ENCODE measurements at places on chromosomes 5 and 9.

GRCh38 chr9:121253162-121253561, 14.8 kb upstream of the GSN start:
- no peak for DNase-seq

DNA sequence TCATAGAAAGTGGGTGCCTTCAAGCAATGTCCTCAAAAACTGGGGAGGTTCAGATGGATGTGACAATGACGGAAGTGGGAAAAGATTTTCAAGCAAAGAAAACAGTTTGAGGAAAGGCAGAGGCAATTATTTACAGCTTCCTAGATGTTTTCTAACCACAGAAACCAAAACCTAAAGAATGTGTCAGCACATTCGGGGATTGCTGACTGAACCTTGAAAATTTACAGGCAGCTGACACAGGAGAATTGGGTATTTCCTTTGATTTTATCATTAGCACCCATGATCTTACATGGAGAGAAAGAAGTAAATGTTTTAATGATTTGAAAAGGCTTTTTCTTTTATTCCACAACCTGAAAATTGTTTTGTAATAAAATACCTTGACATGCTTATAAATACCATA, 369.0 kb downstream of the ACTL7B start:
- no peak for DNase-seq

- peak; percentile 16 for DNase-seq
Measured at GRCh38 chr5:107067395-107067794, 603.3 kb downstream of the EFNA5 start.

GRCh38 chr9:75715360-75715759, 175.1 kb upstream of the PCSK5 start:
- DNase-seq, result no peak

GRCh38 chr5:137582218-137582617, 83.1 kb upstream of the SPOCK1 start:
- no peak for DNase-seq

GRCh38 chr5:125914471-125914870, 508.7 kb upstream of the GRAMD2B start:
- DNase-seq, result no peak

- no peak for DNase-seq
Measured at GRCh38 chr5:122398016-122398415, 86.0 kb downstream of the SNCAIP start.

DNA sequence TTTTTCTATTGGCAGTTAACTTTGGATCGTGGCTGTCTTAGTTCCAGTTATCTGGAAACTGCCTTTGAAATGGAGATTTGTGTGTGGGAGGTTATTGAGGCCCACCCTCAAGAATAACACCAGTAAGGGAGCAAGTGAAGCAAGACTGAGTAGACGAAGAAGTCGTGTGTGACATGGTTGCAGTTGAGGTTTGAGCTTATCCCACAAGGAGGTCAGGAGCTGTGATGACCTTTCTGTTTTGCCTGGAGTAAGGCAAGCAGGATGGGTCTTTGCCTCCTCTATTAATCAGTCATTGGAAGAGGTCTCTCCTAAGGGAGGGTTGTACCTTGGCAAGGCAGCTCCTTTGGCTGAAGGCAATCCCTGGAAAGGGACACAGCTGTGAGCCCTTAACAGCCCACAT, 49.6 kb upstream of the CTXN3 start:
- DNase-seq, result no peak

DNA sequence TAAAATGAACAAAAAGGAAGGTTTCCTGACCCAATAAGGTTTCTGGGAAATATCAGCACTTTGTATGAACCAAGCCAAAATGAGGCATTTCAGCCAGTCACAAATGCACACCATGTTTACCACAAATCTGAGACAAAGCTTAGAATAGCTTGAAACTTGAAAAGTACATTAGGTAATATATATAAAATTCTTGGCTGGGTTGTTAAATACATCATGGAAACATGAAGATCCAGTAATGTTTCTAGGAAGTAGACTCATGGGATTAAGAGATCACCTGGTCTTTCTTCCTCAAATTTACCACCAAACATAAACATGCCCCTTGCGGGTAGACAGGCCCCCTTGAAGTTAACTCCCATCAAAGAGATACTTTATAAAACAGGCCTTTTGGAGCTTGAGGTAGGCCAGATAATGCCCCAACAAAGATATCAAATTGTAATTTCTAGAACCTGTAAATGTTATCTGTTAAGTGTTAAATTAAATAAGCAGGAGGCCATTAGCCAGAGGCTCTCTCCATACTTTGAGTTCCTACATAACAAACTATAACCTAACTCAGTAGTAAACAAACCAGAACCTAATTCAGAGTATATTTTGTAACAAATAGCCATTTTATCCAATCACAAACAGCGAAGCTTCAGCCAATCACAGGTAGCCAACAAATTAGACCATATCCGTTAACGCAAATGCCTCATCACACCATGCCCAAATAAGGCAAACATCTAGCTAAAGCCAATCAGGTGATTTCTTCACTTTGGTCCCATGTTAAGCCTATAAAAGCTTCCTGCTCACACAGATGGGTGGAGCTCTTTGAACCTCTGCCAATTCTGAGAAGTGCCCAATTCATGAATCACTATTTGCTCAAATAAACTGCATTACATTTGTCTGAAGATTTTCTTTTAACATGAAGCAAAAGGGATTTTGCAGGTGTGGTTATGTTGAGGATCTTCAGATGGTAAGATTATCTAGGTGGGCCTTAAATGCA, 127.9 kb upstream of the TARS1 start:
- peak; percentile 72 for DNase-seq

DNA sequence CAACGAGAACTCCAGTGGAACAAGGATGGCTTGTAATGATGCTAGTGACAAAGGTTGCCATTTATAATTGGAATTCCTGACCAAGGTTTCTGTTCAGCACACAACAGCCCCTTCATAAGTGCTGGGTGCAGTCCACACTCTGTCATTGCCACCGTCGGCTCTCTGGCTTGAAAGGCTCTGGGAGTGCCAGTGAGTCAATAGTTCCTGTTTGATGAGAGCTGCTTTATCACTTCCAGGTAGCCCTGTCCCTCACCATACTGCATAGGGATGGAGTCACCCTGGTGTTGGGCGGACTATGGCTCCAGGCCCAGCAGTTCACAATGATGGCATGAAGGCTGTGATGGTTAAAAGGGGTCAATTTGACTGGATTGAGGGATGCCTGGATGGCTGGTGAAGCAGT, 34.6 kb upstream of the SEMA4D start:
- no peak for DNase-seq

DNA sequence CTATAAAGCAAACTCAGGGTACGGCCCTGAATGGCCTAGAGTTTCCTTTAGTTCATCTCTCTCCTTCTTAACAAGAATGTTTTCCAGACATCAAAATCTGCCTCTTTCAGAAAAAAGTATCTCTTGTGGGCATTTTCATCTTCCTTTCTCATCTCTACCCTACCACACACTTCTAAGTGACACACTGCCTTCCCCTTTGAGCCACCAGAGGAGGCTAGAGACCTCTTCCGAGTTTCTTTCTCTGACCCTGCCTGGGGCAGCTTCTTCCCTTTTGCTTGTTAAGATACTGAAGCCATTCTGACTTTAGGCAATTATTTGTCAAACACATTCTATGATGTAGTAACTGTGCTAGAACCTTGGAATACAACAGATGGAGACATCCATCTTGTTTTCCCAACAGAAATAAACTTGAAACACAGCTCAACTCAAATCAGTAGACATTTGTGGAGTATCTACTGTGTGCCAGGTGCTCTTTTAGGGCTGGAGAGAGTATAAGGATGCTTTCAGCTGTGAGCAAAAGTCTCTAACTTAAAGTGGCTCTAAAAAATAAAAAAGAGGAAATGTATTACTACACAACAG, 8.6 kb upstream of the SV2C start:
- DNase-seq, result no peak

GRCh38 chr5:66206465-66206864, 62.4 kb downstream of the SREK1 start:
- DNase-seq, result no peak

GRCh38 chr5:134101686-134102439, 12.6 kb upstream of the TCF7 start:
- DNase-seq, result peak; percentile 58

GRCh38 chr9:83986765-83987401, 6.3 kb downstream of the RMI1 start:
- DNase-seq, result no peak

DNA sequence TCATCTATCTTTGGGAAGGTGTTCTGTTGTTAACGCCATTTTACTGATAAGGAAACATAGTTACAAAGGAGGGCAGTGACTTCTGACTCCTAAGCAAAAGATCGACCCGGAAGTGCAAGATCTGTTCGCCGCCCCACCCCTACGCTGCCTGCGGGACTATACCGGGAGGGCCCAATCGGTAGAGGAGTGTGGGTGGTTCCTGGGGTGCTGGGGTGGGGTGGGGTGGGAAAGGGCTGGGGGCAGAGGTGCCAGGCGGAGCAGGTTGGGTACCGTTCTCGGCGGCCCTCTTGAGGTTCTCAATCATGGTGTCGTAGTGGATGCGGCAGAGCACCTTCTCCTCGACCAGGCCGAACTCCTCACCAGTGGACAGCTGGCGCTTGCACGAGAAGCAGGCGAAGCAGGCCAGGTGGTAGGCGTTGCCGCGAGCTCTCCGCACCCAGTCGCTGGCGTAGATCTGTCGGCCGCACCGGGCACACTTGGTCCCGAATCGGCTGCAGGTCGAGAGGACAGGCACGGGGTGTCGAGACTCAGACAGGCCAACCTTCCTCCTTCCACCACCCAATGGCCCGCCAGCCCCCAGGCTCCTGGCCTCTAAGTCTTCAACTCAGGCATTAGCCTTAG, 11.8 kb downstream of the LHX6 start:
- no peak for DNase-seq

DNA sequence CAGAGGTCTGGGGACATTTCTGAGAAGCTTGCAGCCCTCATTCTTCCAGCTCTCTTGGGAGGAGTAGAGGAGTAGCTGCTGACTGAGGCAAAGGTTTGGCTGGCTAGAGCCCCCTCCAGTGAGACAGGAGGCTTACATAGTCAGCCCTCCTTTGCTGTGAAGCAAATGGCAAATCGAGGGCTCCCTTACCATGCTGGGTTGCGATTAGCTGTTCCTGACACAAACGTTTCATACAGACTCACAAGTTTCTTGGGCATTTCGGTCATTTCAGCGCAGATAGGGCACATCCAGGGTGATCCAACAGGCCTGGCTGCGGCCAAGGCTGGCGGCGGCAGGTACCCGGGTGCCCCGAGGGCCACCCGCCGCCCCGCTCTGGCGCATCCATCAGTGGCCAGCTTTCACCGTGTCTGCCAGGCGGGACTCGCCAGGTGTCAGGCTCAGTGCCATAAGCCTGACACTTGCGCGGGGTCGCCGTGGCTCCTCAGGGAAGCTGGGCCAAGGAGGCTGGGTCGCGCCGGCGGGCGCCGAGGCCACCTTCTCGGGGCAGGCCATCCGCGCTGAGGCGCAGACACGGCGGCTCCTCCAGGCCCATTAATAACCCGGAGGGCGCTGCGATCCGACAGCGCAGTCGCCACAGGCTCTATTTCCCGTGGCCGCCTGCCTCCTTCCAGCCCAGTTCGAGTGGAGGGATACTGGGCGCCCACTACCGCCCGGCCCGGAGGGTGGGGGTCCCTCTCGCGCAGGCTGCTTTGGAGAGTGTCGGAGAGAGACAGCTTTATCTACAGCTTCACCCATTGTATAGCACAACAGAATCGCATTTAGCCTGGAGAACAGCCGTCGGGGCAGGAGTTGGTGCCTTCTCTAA, 9.1 kb downstream of the PRDM6 start:
- DNase-seq, result no peak

Measured in adipocyte (in vitro differentiated cells).